ENCODE measurements at places on chromosomes 7 and 10.

GRCh38 chr10:12636571-12636970, 287.2 kb downstream of the CAMK1D start:
- DNase-seq = no peak

DNA sequence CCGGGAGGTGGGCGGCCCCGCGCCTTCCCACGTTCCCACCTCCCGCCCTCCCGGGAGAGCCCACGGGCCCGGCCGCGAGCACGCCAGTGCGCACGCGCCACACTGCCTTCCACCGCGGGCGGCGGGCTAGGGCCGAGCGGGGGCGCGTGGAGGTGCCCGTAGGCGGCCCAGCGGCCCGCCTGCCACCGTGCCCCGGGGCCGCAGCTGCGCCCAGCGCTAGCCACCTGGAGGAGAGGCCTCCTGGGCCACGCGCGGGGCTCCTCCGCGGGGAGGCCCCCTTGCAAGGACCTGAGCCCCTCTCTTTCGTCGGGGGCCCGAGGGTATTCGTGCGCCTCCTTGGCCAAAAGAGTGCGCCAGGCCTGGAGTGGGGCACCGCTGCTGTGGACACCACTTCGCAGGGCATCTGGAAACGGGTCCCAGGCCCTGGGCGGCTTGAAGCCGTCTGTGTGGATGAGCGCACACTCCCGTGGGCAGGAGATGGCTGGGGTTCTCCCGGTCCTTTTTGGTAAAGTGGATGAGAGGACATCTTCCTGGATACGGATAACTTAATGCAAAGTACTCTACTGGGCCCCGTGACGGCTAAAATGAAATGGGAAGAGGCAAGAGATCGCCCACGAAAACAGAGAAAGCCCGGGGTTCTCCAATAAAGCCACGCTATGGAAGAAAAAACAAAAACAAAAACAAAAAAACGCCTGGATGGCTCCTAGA, 9.0 kb upstream of the EBF3 start:
- no peak for DNase-seq

- no peak for DNase-seq
These were observed 40.4 kb downstream of the TMEM168 start for GRCh38 chr7:112749775-112750174.

- no peak for DNase-seq
These were observed 18.9 kb upstream of the SEMA3D start for GRCh38 chr7:85205754-85206153.

DNA sequence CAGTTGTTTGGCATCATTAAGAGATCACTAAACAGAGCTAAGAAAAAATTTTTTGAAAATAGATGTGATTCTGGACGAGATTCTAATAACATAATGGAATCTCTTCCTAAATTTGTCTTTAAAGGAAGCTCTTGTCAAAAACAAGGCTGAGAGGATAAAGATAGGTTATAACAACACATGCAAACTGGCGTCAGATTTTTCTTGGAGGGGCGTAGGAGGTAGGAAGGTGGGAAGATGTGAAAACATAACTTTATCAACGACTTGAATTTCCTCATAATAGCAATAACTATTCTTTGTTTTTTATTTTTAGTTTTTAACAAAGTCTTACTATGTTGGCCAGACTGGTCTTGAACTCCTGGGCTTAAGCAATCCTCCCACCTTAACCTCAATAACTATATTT, 31.8 kb upstream of the JCAD start:
- DNase-seq = no peak

GRCh38 chr10:2625094-2625493, 442.3 kb upstream of the PFKP start:
- DNase-seq = no peak

GRCh38 chr10:119162452-119163092, 2.9 kb downstream of the SFXN4 start:
- no peak for DNase-seq

- DNase-seq = no peak
These were observed 406.6 kb downstream of the HTR7 start for GRCh38 chr10:90451283-90451682.

DNA sequence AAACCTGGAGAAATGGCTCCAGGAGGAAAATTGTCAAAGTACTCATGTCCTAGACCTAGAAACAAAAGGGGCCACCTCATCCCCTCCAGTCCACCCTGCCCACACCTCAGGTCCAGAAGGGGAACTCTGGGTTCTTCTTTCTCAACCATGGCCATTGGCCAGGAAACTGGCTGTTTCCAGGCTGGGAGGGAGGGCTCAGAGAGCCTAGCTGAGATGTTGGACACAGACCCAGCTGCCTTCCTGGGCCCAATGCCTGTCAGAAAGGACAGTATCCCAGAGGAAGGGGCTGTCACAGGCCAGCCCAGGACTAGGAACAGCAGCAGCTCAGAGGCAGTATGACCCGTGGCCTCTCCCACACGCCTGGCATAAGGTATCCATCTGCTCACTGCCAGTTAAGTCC, 9.6 kb downstream of the GRID1 start:
- DNase-seq = no peak

GRCh38 chr7:87322912-87323311, 22.6 kb upstream of the CROT start:
- no peak for DNase-seq

- no peak for DNase-seq
These were observed 160.7 kb downstream of the MAD1L1 start for GRCh38 chr7:2072042-2072441.

GRCh38 chr10:7635408-7636125, 31.2 kb downstream of the ITIH5 start:
- DNase-seq = no peak

- no peak for DNase-seq
These were observed 32.5 kb downstream of the MTERF1 start for GRCh38 chr7:91847876-91848588.

- no peak for DNase-seq
These were observed 17.5 kb upstream of the CDK1 start for GRCh38 chr10:60760711-60761210.

GRCh38 chr10:100374200-100374655, 27.2 kb downstream of the SCD start:
- DNase-seq = no peak

DNA sequence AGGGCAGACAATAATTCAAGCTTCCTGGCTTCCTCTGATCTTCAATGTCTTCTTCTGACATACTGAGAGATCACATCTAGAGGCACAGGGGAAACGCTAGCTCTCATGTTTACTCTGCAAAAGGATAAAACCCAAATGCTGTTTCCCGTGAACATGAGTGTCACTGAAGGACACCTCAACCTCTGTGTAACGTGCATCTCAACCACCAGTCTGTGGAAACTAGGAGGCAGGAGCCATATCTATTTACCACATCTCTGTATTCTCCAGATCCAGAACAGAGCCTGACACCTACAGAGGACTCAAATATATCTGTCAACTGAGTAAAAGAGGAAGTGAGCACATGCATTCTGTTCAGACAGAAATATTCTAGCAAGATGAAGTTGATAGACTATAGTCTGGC, 140.3 kb upstream of the TARP start:
- no peak for DNase-seq

DNA sequence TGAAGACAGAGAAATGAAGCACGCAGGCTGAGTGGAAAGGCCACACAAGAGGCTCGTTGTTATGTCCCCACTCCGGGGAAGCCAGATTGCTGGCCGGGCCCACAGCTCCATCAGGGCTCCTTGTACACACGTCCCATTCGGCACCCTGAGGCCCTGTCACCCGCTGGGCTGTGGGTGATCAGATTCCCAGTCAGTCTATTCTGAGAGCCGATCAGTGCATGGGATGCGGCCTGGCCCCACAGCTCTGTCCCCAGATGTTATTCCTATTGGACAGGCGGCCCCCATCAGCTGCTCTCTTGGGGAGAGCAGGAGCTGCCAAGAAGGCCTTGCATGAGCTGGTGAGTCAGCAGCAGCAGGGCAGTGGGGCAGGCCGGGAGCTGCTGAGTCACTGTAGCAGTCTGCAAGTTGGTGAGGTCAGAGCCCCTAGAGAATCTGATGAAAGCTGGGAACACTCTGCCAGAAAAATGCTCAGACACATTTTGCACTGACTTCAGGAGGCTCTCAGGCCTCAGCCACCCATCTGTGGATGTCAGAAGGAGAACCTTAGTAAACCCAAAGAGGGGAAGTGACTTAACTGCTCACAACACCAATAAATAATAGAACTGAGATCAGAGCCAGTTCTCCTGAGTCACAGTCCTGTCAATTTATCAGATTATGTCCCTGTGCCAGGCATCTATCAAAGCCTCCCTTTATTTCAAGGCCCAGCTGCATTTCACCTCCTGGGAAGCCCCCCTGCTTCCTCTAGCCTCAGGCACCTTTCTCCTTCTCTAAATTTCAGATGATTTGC, 9.4 kb upstream of the PSAP start:
- no peak for DNase-seq

GRCh38 chr10:26730552-26730951, 33.1 kb downstream of the PDSS1 start:
- DNase-seq = no peak

- no peak for DNase-seq
These were observed 740.6 kb downstream of the LRMDA start for GRCh38 chr10:76172020-76172419.
